ENCODE measurements at places on chromosomes 12 and 14.

DNA sequence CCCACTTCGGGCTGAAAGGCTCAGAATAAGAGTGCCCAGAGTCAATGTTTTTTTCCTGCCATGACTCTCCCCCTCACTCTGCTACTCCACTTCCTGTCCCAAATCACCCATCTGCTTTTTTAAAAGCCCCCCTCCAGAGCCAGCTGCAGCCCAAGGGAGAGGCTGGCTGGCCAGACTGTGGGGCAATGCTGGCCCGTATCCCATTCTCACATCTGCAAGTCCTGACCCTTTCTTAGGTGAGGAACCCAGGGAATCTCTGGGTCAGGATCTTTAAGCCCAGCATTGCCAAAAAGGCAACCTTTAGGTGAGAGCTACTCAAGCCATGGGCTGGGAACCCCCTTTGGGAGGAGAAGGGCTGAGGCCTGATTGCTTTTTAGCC, 1.7 kb upstream of the ITGA5 start:
- no peak for DNase-seq

- no peak for DNase-seq
Measured at GRCh38 chr14:72883109-72883508, 10.8 kb downstream of the DPF3 start.

- DNase-seq: peak; percentile 6
Measured at GRCh38 chr12:83122623-83122934, 435.9 kb downstream of the TMTC2 start.

GRCh38 chr12:98106031-98106683, 409.2 kb upstream of the TMPO start:
- no peak for DNase-seq

DNA sequence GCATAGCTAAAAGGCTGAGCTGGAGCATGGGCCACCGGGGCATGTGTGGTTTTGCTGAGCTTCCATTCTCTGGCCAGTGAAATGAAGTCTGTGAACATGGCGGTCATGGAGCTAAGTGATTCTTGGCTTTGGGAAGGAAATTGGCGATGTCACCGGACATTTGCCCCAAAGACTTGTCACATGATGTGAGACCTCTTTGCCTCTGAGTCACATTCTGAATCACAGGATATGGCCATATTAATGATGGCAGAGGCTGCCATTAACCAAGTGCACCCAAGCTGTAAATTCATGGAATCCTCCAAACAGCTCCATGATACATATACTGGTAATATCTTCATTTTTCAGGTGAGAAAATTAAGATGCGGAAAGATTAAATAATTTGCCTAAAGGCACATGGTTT, 27.4 kb upstream of the BATF start:
- DNase-seq: no peak

DNA sequence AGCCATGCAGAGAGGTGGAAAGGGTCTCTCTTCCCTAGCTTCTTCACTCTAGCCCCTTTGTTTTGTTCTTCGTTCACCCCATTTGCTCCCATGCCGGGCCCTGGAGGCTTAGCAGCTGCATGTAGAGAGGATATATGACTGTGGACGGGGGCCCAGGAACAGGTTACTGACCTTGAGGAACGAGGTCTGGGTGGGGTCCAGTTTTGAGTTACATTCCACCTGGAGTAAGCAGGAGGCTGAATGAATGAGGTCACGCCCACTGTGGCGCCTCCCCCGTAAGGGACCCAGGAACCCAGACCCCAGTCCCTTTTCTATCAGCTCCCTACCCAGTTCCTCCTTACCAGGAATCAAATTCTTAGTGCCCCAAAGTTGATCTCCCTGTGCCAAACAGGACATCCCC, 6.6 kb downstream of the NDRG2 start:
- no peak for DNase-seq

- no peak for DNase-seq
Measured at GRCh38 chr12:32369202-32369601, 30.2 kb upstream of the FGD4 start.

- DNase-seq: no peak
Measured at GRCh38 chr12:77841521-77841920, 10.8 kb downstream of the NAV3 start.

GRCh38 chr12:23349564-23349963, 599.9 kb downstream of the SOX5 start:
- DNase-seq: no peak

DNA sequence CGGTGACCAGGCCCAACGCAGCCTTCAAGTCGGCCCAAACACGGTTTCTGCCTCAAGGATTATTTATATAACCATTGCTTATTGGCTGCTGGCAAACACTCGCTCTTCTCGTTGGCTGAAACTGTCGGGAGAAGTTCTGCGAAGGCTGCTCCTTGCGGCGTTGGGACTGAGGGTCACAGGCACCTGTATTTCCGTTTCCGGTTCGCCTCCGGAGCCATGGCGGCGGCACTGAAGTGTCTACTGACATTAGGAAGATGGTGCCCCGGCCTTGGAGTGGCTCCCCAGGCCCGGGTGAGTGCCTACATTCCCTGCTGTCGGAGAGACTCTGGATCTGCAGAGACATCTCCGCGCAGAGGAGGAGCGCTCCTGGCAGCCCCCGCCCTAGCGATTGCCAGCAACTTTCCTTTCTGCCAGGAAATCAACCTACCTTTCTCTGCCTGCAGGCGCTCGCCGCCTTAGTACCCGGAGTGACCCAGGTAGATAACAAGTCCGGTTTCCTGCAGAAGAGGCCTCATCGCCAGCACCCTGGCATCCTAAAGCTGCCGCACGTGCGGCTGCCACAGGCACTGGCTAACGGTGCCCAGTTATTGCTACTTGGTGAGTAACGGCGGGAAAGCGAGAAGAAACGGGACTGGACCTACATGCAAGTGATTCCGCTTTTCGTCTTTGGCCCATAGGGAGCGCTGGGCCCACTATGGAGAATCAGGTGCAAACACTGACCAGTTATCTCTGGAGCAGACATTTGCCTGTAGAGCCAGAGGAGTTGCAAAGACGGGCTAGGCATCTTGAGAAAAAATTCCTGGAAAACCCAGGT, at the start of gene METTL17:
METTL17 (plus strand) TSS at position 194 of the 814 bp plus-strand sequence; CDS start at position 217, 23 bp downstream.
- DNase-seq: peak; percentile 98

GRCh38 chr12:41531147-41531829, 343.2 kb downstream of the PDZRN4 start:
- DNase-seq: no peak

DNA sequence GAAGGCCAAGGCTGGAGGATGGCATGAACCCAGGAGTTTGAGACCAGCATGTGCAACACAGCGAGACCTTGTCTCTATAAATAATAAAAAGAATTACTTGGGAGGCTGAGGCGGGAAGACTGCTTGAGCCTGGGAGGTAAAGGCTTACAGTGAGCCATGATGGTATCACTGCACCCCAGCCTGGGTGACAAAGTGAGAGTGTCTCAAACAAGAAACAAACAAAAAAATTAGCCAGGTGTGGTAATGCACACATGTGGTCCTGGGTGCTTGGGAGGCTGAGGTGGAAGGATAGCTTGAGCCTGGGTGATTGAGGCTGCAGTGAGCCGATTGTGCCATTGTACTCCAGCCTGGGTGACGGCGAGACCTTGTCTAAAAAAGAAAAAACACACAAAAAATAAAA, 1.7 kb upstream of the GPRC5A start:
- DNase-seq: no peak

GRCh38 chr12:77060136-77060882, 5.1 kb downstream of the E2F7 start:
- no peak for DNase-seq

GRCh38 chr12:30811966-30812365, 57.2 kb upstream of the CAPRIN2 start:
- DNase-seq: no peak

DNA sequence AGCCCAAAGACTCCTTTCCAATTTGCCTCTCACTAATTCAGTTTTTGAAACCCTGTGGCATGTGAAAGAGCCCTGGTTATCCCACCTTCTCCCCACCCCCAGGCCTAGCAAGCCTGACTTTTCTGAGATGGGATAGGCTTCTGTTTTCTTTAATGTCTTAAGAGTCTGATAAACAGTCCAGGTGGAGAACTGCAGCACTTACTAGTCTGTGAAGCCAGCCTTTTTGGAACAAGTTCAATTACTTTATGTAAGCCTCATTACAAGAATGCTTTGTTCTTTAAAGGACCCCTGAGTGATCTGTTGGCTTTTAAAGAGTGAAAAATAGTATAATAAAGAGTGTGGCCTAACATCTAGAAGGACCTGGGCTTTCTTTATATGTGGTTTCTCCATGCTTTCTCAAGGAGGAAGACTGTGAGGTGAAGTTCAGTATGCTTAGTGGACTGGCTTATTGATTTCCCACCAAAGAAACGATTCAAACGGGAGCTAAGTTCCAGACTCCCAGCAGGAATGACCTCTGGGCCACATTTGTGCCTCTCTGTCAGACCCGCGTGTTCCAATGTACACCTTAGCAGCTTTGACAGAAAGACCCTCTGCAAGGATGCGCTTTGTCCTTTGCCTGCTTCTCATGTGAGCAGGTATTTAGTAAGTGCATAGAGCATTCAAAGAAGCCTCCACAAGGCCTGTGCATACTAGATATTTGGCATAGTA, 129.5 kb downstream of the DAAM1 start:
- no peak for DNase-seq

- no peak for DNase-seq
Measured at GRCh38 chr12:120720987-120721801, 4.4 kb upstream of the ACADS start.

DNA sequence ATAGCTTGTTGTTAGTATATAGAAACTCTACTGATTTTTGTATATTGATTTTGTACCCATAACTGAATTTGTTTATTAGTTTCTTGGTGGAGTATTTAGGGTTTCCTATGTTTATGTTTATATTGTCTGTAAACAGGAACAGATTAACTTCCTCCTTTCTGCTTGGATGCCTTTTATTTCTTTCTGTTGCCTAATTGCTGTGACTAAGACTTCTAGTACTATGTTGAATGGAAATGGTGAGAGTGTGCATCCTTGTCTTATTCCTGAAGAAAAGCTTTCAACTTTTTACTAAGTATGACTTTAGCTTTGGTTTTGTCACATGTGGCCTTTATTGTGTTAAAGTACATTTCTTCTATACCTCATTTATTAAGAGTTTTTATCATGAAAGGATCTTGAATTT, 20.9 kb downstream of the FBXW8 start:
- no peak for DNase-seq

- DNase-seq: peak; percentile 7
Measured at GRCh38 chr12:16939871-16940306, 333.9 kb upstream of the LMO3 start.

GRCh38 chr14:77605392-77605972, 11.0 kb downstream of the SPTLC2 start:
- no peak for DNase-seq

DNA sequence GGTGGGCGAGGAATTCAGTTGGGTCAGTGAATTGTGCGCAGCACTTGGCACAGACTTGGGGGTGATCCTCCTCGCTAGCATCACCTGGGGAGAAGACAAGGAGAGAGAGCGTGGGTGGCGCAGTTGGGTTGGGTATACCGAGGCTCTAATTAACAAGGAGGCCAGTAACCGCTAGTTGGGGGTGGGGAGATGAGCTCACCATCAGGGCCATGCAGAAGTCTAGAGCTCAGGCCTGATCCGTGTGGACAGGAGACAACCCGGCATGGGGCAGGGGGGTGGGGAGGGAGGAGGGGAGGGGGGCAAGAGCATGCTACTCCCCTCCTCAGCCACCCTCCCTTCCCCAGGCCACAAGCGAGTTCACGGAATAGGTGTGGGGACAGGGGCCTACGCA, 580 bp downstream of the SALL2 start:
- DNase-seq: peak; percentile 37

DNA sequence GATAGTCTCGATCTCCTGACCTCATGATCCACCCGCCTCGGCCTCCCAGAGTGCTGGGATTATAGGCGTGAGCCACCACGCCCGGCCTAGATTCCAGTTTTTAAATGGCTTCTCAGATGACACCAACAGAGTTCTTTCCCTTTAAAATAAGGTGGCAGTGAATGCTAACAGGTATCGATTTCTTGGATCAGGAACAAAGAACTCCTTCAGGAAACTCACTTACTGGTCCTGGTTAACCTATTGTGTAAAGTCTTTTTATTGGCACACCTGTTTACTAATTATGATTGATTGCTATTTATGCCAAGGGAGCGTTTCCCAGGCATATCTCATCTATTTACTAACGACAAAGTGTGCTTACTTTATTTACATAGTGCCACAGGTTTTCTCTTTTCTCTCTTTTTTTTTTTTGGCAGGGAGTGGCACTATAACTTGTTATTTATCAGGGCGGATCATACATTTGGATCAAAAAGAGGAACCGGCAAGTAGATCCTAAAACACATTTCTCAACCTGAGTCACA, 89.7 kb downstream of the GLT1D1 start:
- DNase-seq: no peak

- DNase-seq: peak; percentile 31
Measured at GRCh38 chr12:106193394-106194215, 54.2 kb downstream of the CKAP4 start.

- peak; percentile 45 for DNase-seq
Measured at GRCh38 chr14:37668646-37669045, 73.2 kb downstream of the TTC6 start.

DNA sequence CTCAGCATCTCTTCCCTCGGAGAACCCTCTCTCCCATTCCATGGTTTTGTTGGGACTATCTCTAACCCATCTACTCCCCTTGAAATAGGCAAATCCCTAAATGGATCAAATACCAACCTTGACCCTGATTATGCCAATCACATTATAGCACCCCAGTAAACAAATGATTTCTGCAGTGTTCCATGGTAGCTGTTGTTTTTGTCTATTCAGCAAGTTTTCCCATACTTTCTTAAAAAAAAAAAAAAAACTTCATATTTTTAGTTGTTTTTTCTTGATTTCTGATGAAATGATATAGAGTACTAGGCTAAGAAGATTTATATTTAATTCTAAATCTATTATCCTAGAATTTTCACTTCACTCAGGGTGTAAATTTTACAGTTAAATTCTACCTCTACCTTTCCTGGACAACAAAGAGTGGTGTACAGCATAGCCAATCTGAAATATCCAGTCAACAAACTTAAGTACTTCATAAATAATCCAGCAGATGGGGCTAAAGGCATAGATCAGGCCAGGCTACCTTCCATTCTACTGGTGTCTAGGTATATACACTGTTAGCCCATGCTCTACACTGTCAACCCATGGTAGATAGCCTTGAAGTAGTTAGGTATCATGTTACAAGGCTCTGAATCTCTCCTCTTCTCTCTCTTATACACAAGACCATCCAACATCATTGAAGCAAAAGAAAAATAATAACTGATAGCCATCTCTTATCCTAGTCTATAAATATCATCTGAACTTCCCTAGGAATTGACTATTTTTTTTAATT, 82.2 kb downstream of the PLEKHG7 start:
- DNase-seq: peak; percentile 73

DNA sequence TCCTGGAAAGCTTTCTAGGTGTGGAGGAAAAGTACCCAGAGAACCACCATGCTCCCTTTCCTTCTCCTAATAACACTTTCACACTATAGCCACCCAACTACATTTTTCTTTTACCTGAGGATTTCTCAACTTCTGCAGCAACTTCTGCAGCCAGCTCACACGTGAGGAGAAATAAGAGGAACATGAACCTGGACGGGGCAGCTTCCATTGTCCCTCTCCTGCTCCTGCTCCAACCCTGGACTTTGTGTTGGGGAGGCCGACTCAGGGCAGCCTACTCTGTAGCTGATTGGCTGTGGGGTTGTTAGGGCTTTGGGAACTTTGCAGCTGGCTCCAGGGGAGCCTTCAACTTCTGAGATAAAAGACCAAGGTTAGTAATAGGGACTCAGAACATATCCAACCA, at the start of gene ERP27:
ERP27 (minus strand) TSS at position 237 of the 400 bp plus-strand sequence; CDS start at position 208, 29 bp downstream.
- no peak for DNase-seq
